D721Med (cell line): ENCODE measurements at places on chromosomes 12 and 14.
A peak's percentile ranks its signal among the peaks of the same experiment; 100 is the strongest.

- DNase-seq: no peak
These were observed 1203.0 kb downstream of the AACS start for GRCh38 chr12:126268222-126268621.

- no peak for DNase-seq
These were observed 105.2 kb upstream of the CDKN3 start for GRCh38 chr14:54291491-54292191.

DNA sequence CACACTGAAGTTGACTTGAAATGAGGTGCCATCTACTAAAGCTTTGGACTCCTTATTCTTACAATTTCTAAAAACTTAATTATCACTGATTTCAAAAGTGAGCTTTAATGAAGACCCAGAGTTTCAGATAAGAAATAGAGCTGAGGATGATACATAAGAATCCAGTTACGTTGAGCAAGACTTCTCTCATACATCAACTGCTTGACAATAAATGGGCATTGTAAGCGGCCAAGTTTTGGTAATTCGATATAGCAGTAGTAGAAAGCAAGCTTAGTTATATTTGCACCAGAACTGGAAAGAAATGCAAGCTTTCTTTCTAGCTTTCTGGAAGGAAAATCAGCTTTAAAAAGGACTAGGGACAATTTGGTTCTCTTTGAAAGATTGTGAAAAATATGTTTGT is 1359.6 kb downstream of the FSCB start:
- DNase-seq: no peak

DNA sequence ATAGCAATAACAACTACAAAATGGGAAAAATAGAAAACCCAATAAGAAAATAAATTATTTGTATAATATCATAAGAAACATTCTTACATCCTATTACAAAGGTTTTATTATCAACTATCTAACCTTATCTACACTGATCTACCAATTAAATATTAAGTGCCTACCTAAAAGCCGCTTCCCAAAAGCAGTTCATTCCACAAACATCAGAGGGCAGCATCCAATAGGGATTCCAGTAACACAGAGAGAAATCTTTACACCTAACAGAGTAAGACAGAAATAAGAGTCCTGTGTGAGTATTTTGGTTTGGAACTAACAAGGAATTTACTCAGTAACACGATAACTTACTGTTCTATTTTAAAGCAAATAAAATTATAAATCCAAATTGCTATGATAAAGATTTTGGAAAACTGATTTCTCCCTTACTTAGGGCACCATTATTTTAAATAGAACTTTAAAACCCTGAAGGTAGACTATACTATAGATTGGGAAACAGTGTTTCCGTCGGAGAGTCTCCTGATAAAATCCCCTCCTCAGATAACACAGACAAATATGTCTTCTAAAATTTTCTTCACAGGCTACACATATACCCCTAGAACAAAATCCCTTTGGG is 15.0 kb downstream of the GXYLT1 start:
- no peak for DNase-seq

DNA sequence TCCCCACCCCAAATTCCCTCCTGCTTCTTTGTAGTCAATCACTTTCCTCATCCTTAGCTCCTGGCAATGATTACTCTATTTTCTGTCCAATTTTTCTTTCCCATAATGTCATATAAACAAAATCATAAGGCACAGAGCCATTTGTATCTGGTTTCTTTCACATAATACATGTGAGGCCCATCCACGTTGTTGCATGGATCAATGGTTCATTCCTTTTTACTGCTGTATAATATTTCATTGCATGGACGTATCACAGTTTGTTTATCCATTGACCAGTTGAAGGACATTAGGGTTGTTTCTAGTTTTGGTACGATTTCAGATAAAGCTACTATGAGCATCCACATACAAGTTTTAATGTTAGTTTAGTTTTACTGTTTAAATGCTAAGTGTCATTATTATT is 13.7 kb upstream of the MED13L start:
- DNase-seq: no peak

- no peak for DNase-seq
These were observed 291.8 kb downstream of the ERC1 start for GRCh38 chr12:1282670-1283315.

- peak; percentile 54 for DNase-seq
These were observed 52.2 kb downstream of the KRT80 start for GRCh38 chr12:52139579-52140062.

DNA sequence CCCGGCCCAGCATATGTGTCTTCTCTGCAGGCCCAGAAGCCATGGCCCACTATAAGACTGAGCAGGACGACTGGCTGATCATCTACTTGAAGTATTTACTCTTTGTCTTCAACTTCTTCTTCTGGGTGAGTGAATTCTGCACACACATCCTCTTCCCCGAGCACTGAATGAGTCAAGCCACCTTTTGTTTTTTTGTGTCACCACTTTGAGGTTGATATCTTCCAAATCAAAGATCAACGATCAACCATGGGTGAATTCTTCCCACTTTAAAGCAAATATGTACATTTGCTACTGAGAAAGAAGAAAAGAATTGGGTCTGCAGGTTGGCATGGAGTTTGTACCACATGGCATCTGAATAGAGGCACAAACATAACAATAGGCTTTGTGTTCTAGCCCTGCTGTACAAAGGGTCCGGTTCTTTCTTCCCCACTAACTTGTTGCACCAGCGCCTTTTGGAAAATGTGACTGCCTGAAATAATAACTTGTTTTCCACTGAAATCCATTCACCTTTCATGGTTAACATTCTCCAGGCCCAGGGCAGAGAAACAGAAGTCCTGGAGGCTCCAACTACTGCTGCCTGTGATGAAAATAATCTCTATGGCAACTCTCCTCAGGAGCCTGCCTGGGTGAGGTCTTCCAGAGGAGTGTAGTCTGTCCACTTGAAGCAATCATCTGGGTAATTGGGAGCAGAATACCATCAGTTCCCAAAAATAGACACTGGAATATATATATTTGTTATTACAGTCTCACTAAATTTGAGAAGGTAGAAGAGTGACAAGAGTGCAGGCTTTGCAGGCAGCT is 27.6 kb downstream of the TSPAN11 start:
- DNase-seq: no peak

DNA sequence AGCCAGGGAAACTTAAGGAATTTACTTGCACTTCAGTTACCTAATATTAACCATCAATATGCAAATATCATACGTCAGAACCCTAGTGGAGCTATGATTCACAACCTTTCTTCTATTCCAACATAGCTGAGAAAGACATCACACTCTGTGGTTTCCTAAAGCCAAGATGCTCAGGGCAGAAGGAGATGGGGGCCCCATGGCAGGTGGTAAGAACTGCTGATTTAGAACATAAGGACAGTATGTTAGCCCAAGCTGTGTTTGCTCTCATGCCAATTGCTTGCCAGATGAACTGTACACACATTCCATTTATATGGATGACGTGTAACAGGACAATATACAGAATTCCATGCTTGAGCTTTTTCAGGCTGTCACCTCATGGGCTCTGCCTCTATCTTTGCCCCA is 34.6 kb downstream of the HECTD4 start:
- no peak for DNase-seq

- DNase-seq: no peak
These were observed 284.3 kb upstream of the SYT1 start for GRCh38 chr12:78580296-78580695.

DNA sequence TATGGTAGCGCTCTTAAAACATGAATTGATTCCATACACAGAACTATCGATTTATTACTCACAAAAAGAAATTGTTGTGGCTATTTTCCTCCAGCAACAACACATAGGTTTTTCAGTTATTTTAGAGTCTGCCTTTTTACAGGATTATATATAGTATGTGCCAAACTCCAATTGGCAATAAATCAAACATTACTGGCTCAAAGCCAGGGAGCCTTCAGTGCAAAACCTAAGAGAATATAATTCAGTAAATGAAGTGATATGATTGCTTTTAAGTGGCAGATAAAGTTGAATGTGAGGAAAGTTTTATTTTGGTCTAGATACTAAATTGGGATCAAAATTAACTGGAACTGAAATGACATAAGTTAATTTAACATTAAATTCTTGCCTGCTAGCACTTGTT is 234.8 kb downstream of the PIK3C2G start:
- DNase-seq: no peak

DNA sequence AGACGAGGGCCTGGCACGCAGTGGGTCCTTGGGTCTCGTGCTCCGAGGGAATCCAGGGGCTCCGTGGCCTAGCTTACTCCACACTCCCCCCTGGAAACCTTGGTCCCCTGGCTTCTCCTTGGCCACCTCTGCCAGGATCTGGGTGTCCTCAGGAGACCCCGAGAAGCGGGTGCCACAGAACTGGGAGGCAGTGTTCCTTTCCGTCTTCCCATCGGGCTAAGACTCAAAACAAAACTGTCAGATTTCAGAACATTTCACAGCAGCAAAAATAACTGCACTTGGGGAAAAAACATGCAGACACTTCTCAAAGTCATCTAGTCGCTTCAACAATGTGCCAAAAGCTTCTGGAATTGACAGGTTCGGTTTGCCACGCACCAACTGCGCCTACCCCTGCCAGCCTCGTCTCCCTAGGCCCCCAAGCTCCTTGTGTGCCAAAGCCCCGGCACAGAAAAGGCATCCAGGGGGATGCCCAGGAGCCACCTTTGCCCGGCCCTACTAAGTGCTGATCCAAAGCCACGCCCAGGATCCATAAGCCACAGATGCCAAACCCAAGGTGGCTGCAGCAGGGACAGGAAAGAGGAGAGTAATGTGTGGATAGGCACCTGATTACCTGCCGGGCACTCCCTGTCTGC is 58.4 kb upstream of the DIO3 start:
- DNase-seq: peak; percentile 3

- DNase-seq: no peak
These were observed 825.5 kb upstream of the SEL1L start for GRCh38 chr14:82359201-82359600.

GRCh38 chr14:92704036-92704804 is 44.2 kb downstream of the LGMN start:
- DNase-seq: no peak

GRCh38 chr14:45065956-45066355 is 18.0 kb upstream of the PRPF39 start:
- no peak for DNase-seq

- no peak for DNase-seq
These were observed 18.6 kb upstream of the EIF5 start for GRCh38 chr14:103315351-103315911.

GRCh38 chr12:58563621-58564020 is 356.7 kb downstream of the LRIG3 start:
- DNase-seq: no peak

GRCh38 chr12:5514545-5514944 is 82.6 kb downstream of the NTF3 start:
- no peak for DNase-seq

DNA sequence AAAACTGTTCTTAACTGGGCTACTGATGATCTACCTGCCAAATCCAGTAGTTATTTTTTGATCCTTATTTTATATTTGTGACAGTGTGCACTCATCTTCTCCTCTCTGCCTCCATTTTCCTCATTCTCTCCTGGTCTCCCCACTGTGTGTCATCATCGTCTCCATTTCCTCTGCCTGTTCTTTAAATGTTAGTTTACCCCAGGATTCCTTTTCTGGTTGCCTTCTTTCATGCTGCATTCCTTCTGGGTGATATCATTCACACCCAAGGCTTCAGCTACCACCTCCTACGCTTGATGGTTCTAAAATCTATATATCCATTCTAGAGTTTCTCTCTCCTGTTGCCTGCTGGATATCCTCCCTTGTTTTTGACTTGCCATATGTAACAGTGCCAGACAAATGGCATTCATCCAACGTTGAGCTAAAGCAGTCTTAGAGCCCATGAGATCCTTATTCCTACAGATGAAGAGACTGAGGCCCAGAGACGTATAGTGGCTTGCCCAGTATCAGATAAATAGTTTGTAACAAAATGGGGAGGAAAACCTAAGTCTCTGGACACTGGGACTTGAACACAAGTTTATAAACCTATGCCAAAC is 109.5 kb downstream of the DIP2B start:
- DNase-seq: no peak

- DNase-seq: no peak
These were observed 1469.3 kb downstream of the AACS start for GRCh38 chr12:126534495-126534894.

DNA sequence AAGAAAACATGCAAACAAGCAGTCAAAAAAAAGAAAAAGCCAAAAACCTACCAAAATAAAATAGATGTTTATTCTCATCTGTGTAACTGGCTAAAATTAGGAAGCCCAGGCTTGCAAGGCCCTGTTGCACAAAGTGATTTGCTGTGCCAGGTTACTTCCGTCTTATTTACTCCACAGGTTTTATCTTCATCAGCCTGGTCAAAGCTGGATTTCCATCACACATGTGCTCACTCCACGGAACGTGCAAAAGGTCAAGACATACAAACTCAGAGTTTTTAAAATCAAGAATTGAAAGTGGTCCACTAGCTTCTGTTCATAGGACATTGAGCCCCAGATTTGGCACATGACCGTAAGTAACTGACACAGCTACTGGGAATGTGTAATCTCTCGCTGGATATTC is 14.8 kb downstream of the KCNJ8 start:
- no peak for DNase-seq
